Thymus (tissue), 14 donors: ENCODE measurements at places on chromosomes 7 and 10. TPM values are rescaled to one million over a fixed set of nuclear protein-coding genes. Genes with fewer than 3 reads are reported as not detected.

GRCh38 chr7:142603870-142604448, 145.3 kb upstream of the PRSS1 start:
- no peak for DNase-seq
- H3K27me3 ChIP-seq = no peaks in the 10 kb centered on the region
- H3K4me1 ChIP-seq = no peaks in the 10 kb centered on the region
- no peak overlapping the region for H3K4me3 ChIP-seq
- H3K36me3 ChIP-seq = no peaks in the 10 kb centered on the region
- no peak overlapping the region for H3K27ac ChIP-seq

The PNLIPRP2 gene
- not detected for total RNA-seq

DNA sequence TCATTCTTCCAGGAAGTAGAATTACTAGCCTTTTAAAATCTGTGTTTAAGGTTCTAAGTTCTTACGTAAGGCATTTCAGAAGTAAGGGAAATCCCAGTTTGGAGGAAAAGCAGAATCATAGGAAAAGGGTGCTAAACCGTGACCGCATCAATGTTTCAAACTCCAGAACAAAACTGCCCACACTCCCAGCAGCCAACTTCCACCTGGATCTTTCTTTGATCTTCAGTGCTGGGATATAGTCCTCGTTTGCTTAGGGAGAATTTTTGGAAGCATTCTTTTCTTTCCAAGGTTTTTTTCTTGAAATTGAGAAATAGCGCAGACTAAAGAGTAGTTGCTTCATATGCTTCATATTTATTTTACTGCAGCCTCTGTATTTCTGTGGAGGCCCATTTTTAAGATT, 8.9 kb downstream of the PROSER2 start:
- no peak for DNase-seq
- H3K27me3 ChIP-seq = no peaks in the 10 kb centered on the region
- no peak overlapping the region for H3K4me3 ChIP-seq

DNA sequence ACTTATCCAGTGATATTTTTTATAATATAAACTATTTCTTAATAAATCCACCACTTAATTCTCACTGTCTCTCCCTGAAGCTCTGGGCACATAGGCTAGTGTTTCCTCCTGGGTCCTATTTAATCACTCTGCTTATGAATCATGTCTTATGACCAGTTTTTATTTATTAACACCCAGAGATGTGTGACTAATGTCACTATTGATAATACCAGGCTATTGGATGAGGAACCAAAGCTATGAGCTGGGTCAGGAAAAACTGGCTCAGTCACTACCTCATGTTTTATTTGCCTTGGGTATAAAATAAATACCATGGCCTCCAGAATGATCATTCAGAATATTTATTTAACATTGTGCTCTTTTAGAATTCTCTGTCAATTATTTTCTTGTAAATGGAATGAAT, 5.2 kb downstream of the SEMA3E start:
- H3K27me3 ChIP-seq = no peaks in the 10 kb centered on the region
- no peak overlapping the region for H3K4me3 ChIP-seq
- DNase-seq = no peak
- no peak overlapping the region for H3K27ac ChIP-seq

DNA sequence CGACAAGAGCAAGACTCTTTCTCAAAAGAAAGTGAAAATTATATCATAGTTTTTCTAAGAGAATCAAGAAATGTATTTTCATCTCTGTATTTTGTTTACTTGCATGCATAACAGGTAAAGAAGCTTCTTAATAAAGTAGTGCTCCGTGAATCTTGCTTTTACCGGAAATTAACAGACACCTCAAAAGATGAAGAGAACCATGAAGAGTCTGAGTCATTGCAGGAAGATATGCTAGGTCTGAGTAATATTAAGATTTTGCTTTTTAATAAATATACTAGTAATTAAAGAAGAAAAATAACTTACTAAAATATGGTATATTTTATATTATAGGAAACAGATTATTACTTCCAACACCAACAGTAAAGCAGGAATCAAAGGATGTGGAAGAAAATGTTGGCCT, 39.5 kb upstream of the STOX1 start:
- H3K36me3 ChIP-seq = peaks cover 69% of the 10 kb centered on the region
- DNase-seq = no peak
- no peak overlapping the region for H3K27ac ChIP-seq
- no peaks in the 10 kb centered on the region for H3K27me3 ChIP-seq

- H3K27ac ChIP-seq = no peak overlapping the region
- H3K27me3 ChIP-seq = no peaks in the 10 kb centered on the region
- no peak for DNase-seq
- H3K36me3 ChIP-seq = no peaks in the 10 kb centered on the region
- no peak overlapping the region for H3K4me3 ChIP-seq
Observed at GRCh38 chr10:6195846-6196245, 6.9 kb upstream of the PFKFB3 start.

DNA sequence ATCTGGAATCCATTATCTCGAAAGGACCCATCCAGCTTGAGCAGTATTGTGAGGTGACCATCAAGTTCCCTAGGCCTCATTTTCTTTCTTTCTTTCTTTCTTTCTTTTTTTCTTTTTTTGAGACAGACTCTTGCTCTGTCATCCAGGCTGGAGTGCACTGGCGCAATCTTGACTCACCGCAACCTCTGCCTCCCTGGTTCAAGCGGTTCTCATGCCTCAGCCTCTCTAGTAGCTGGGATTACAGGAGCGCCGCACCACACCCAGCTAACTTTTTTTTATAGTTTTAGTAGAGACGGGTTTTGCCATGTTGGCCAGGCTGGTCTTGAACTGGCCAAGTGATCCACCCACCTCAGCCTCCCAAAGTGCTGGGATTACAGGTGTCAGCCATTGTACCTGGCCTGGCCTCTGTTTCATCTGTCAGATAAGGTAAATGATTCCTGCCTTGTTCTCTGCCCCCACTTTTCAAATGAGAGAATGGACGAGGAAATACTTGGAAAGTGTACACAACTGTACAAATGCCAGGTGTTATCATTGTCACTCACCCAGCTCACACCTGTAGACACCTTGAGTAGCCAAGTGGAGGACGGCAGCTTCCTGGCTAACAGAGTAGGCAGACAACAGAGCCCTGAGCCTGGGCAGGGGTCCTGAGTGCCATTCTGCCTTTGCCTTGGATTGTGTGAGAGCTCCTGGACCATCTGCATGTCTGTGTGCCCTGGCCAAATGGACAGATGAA, 54.1 kb downstream of the HK1 start:
- H3K27ac ChIP-seq = no peak overlapping the region
- H3K4me1 ChIP-seq = peaks cover 40% of the 10 kb centered on the region
- H3K27me3 ChIP-seq = no peaks in the 10 kb centered on the region

DNA sequence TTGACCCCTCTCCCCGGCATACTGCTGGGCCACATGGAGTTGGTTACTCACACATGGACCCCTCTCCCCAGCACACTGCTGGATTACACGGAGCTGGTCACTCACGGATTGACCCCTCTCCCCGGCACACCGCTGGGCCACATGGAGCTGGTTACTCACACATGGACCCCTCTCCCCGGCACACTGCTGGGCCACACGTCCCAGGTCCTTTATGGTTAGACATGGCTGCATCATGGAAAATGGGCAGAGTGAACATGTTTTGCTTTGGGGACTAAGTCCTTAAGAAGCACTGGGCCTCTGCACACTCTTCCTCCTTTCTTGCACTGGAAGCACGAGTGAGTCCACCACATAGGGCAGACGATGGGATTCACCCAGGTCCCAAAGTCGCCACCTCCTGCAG, 102.1 kb upstream of the SHH start:
- no peaks in the 10 kb centered on the region for H3K4me1 ChIP-seq
- no peaks in the 10 kb centered on the region for H3K36me3 ChIP-seq
- H3K27me3 ChIP-seq = no peaks in the 10 kb centered on the region
- no peak overlapping the region for H3K4me3 ChIP-seq
- no peak overlapping the region for H3K27ac ChIP-seq

The ARHGEF35 gene
- total RNA-seq = 1.3 TPM

- peak; percentile 39 for DNase-seq
- peaks cover 24% of the 10 kb centered on the region for H3K4me1 ChIP-seq
- peak overlapping the region; percentile 75 for H3K27ac ChIP-seq
- H3K27me3 ChIP-seq = no peaks in the 10 kb centered on the region
- no peak overlapping the region for H3K4me3 ChIP-seq
Observed at GRCh38 chr10:71666639-71667386, 52.8 kb downstream of the C10orf105 start.

The DOCK1 gene
- 11.7 TPM for total RNA-seq

- H3K36me3 ChIP-seq = no peaks in the 10 kb centered on the region
- H3K27me3 ChIP-seq = no peaks in the 10 kb centered on the region
- no peak overlapping the region for H3K27ac ChIP-seq
- DNase-seq = no peak
- no peak overlapping the region for H3K4me3 ChIP-seq
- H3K4me1 ChIP-seq = peaks cover 8% of the 10 kb centered on the region
Observed at GRCh38 chr7:23275912-23276311, 23.2 kb upstream of the MALSU1 start.

GRCh38 chr7:26958834-26959233, 94.4 kb upstream of the SKAP2 start:
- no peaks in the 10 kb centered on the region for H3K36me3 ChIP-seq
- no peak overlapping the region for H3K27ac ChIP-seq
- H3K27me3 ChIP-seq = no peaks in the 10 kb centered on the region
- H3K4me1 ChIP-seq = no peaks in the 10 kb centered on the region
- DNase-seq = no peak

GRCh38 chr7:85699482-85699881, 512.6 kb upstream of the SEMA3D start:
- no peak overlapping the region for H3K27ac ChIP-seq
- no peaks in the 10 kb centered on the region for H3K36me3 ChIP-seq
- no peak overlapping the region for H3K4me3 ChIP-seq
- no peaks in the 10 kb centered on the region for H3K27me3 ChIP-seq

- peaks cover 5% of the 10 kb centered on the region for H3K4me1 ChIP-seq
- H3K27me3 ChIP-seq = no peaks in the 10 kb centered on the region
- no peak for DNase-seq
- H3K27ac ChIP-seq = no peak overlapping the region
- H3K36me3 ChIP-seq = no peaks in the 10 kb centered on the region
- no peak overlapping the region for H3K4me3 ChIP-seq
Observed at GRCh38 chr10:31765541-31765940, 163.1 kb downstream of the ARHGAP12 start.

The NPC1L1 gene
- total RNA-seq = under 0.01 TPM

DNA sequence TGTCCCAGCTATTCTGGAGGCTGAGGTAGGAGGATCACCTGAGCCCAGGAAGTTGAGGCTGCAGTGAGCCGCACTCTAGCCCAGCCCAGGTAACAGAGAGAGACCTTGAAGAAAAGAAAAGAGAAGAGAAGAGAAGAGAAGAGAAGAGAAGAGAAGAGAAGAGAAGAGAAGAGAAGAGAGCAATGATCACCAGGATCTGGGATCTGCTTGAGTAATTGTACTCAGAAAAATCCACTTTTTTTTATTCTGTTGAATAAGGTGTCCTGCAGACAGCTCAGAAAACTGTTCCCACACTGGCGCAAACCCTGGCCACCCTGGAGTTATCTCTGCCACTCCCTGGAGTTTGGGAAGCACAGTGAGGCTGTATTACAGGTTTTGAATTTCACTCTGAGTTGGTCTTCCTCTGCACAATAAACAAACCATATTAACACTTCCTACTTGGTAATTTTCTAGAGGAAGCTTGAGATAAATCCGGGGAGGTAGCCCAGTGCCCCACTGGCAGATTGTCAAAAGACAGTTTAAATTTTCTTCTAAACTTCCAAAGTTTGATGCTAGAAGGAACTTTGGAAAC, 9.6 kb upstream of the OAT start:
- no peaks in the 10 kb centered on the region for H3K36me3 ChIP-seq
- DNase-seq = no peak
- H3K4me1 ChIP-seq = no peaks in the 10 kb centered on the region
- no peak overlapping the region for H3K27ac ChIP-seq

- H3K4me3 ChIP-seq = no peak overlapping the region
- no peak overlapping the region for H3K27ac ChIP-seq
- peaks cover 3% of the 10 kb centered on the region for H3K4me1 ChIP-seq
- H3K27me3 ChIP-seq = no peaks in the 10 kb centered on the region
- no peaks in the 10 kb centered on the region for H3K36me3 ChIP-seq
- DNase-seq = no peak
Observed at GRCh38 chr7:55056577-55057480, 38.0 kb downstream of the EGFR start.

- H3K4me1 ChIP-seq = no peaks in the 10 kb centered on the region
- H3K36me3 ChIP-seq = no peaks in the 10 kb centered on the region
- H3K4me3 ChIP-seq = no peak overlapping the region
Observed at GRCh38 chr10:120841522-120842189, 9.5 kb upstream of the WDR11 start.

The SNCG gene
- total RNA-seq = 27.5 TPM

GRCh38 chr10:62590306-62590705, 214.2 kb upstream of the ADO start:
- H3K27ac ChIP-seq = no peak overlapping the region
- no peaks in the 10 kb centered on the region for H3K27me3 ChIP-seq
- no peak overlapping the region for H3K4me3 ChIP-seq

GRCh38 chr10:103582331-103583123, 89.0 kb downstream of the NEURL1 start:
- no peaks in the 10 kb centered on the region for H3K27me3 ChIP-seq
- no peak overlapping the region for H3K27ac ChIP-seq
- no peak for DNase-seq
- H3K4me3 ChIP-seq = no peak overlapping the region
- no peaks in the 10 kb centered on the region for H3K36me3 ChIP-seq

DNA sequence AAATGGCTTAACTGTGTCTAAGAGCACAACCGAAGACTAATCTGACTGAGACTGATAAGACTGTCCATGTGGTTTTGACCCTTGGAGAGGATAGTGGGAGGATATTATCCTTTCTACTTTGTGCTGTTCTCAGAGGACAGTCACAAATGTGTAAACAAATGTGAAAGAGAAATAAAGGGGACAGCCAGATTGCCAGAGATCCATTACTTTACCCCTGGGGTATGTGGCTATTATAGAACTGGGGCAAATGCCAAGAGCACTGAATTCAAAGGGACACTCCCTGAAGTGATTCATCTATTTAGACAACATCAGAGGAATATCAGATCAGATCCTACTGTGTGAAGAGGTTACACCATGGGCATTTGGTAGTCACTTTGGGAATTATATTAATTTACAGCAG, 154.7 kb downstream of the RNLS start:
- H3K4me1 ChIP-seq = no peaks in the 10 kb centered on the region
- H3K4me3 ChIP-seq = no peak overlapping the region
- H3K36me3 ChIP-seq = no peaks in the 10 kb centered on the region
- H3K27ac ChIP-seq = no peak overlapping the region
- H3K27me3 ChIP-seq = no peaks in the 10 kb centered on the region
- DNase-seq = no peak

- no peak for DNase-seq
- H3K27ac ChIP-seq = no peak overlapping the region
- H3K27me3 ChIP-seq = no peaks in the 10 kb centered on the region
- H3K36me3 ChIP-seq = no peaks in the 10 kb centered on the region
- H3K4me1 ChIP-seq = no peaks in the 10 kb centered on the region
Observed at GRCh38 chr7:33814400-33814799, 90.9 kb upstream of the BMPER start.

The ZNF736 gene
- 11.6 TPM for total RNA-seq

GRCh38 chr7:158244873-158245723, 342.5 kb downstream of the PTPRN2 start:
- H3K27me3 ChIP-seq = no peaks in the 10 kb centered on the region
- no peaks in the 10 kb centered on the region for H3K4me1 ChIP-seq
- H3K4me3 ChIP-seq = no peak overlapping the region
- no peaks in the 10 kb centered on the region for H3K36me3 ChIP-seq
- no peak for DNase-seq

GRCh38 chr7:44272456-44272855, 52.9 kb downstream of the CAMK2B start:
- H3K27ac ChIP-seq = no peak overlapping the region
- DNase-seq = no peak
- no peak overlapping the region for H3K4me3 ChIP-seq
- H3K4me1 ChIP-seq = no peaks in the 10 kb centered on the region
- H3K27me3 ChIP-seq = peaks cover 37% of the 10 kb centered on the region
- H3K36me3 ChIP-seq = no peaks in the 10 kb centered on the region
